EL (cell line): ENCODE measurements at places on chromosomes 1 and 21.
A peak's percentile ranks its signal among the peaks of the same experiment; 100 is the strongest.

- no peak for DNase-seq
Observed at GRCh38 chr1:109191377-109191776, 22.3 kb upstream of the SARS1 start.

DNA sequence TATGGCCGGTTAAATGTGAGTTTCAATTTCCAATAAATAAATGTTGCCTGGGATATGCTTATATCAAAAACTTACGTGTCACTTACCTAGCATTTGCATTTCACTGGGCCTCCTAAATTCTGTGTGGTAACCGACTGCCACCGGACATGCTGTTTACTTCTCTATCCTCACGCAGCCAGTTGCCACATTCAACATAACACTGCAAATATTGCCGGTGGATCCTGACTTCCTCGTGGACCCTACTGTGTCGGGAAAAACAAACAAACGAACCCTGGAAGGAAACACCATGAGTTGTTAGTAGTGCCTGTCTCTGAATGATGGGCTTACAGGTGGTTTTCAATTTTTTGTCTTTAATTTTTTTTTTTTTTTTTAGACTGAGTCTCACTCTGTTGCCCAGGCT, 54.1 kb downstream of the RIPK4 start:
- no peak for DNase-seq

DNA sequence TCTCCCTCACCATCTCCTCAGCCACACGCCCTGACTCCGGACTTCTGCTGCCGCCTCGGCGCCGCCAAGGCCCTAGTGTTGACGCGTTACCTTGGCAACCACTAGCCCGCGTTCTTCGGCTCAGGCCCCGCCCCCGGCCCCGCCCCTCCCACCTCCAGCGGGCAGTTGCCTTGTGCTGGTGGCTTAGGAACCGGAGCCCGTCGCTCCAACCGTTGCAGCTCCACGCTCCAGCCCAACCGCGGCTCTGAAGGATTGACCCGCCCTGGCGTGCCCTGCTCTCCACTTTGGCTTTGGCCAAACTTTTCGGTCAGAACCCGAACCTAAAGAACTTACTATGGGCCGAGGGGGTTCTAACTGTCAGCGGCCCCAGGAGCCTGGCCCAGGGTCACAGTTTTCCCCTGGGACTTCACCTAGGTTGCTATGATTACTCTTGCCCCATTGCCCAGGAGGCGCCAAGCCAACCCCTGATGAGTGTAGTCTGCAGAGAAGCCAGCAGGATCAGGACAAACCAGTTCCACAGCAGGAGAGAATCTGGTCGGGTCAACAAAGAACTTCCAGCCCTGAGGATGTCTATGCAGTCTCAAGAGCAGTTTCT, at the start of gene CFAP45:
TSS of gene CFAP45 (minus strand) at position 80 of the 595 bp plus-strand sequence. CDS start at position 13, 67 bp downstream.
- peak; percentile 62 for DNase-seq

GRCh38 chr1:5373281-5373680, 618.9 kb downstream of the NPHP4 start:
- DNase-seq: no peak

DNA sequence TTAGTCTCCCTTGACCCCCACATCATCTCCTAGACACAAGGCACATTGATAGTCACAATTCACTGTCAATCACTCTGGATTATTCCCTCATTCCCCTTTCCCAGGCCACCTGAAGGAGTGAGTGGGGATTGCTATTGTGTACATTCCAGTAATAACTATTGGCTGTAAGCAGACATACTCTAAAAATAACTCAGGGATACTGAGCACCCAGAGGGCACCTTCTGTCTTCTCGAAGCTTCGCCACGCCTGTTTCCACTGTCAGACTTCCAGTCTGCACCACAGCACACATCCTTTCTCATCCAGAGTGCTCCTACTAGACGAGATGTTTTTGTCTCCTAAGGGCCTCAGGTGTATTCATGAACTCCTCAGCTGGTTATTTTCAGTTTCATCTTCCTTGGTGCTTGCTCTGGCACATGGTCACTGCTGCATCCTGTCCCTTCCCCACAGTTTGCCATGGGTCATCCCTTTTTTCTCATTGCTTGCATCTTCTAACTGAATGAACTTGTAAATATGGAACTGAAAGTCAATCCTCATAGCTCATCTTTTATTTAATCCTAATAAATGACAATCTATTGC, 848 bp upstream of the APOBEC4 start:
- no peak for DNase-seq
